ENCODE measurements at places on chromosomes 4 and X.
A peak's percentile ranks its signal among the peaks of the same experiment; 100 is the strongest.

- peak; percentile 75 for DNase-seq
These were observed 25.5 kb downstream of the GPRASP3 start for GRCh38 chrX:102745857-102746584.

GRCh38 chrX:40749681-40750494, 14.5 kb upstream of the MED14 start:
- DNase-seq, result no peak

GRCh38 chr4:24840826-24841543, 45.6 kb downstream of the SOD3 start:
- DNase-seq, result no peak

DNA sequence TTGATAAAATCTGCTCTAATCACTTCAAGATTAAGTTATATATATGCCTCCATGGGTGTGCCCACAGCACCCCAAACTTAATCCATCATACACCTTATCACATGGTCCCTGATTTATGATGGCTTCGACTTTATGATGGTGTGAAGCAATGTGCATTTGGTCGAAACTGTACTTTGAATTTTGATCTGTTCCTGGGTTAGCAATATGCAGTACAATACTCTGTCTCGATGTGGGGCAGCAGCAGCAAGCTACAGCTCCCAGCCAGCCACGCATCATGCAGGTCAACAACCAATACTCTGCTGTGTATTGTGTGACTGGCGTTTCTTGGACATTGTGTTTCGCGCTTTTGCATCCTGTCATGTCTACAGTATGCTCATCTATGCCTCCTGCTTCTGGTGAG, 62.6 kb downstream of the MCUB start:
- no peak for DNase-seq

GRCh38 chrX:136251041-136251991, at the start of gene MAP7D3:
Gene MAP7D3, minus strand, starts transcription at chrX:136251400. Its CDS starts 42 bp downstream, at chrX:136251358.
- peak; percentile 91 for DNase-seq

DNA sequence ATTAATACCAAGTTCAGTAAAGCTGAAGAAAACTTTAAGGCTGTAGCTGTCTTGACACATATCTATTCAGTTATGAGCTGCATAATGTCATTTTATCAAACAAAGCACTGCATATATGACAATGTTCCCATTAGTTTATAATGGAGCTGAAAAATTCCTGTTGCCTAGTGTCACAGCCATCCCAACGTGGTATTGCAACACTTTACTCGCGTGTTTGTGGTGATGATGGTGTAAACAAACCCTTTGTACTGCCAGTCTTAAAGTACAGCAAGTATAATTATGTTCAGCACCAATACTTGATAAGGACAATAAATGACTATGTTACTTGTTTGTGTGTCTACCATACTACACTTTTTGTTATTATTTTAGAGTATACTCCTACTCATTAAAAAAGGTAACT, 1415.6 kb upstream of the PCDH7 start:
- no peak for DNase-seq

- no peak for DNase-seq
These were observed 109.8 kb upstream of the PCDH7 start for GRCh38 chr4:30610361-30610760.

GRCh38 chr4:84915396-84915780, 51.1 kb downstream of the WDFY3 start:
- DNase-seq, result no peak

GRCh38 chrX:150038315-150038714, 100.0 kb upstream of the EOLA2 start:
- DNase-seq, result no peak

DNA sequence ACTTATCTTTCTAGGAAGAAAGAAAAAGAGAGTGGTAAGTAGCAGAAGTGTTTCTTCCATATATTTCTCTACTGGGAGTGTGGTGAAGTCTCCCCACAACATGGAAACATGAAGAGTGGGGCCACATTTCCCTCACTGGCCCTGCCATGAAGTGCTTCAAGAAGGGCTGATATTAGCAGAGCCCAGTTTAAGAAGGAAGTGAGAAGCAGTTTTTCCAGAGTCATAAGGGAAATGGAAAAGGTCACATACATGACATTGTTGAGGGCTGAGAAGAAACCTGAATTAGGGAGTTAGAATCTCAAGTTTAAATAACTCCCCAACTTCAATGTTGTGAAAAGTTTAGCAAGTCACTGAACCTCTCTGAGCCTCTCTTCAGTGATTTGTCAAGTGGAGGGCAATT, 171.9 kb upstream of the RBPJ start:
- no peak for DNase-seq

GRCh38 chr4:117326091-117326490, 240.7 kb upstream of the TRAM1L1 start:
- DNase-seq, result no peak

DNA sequence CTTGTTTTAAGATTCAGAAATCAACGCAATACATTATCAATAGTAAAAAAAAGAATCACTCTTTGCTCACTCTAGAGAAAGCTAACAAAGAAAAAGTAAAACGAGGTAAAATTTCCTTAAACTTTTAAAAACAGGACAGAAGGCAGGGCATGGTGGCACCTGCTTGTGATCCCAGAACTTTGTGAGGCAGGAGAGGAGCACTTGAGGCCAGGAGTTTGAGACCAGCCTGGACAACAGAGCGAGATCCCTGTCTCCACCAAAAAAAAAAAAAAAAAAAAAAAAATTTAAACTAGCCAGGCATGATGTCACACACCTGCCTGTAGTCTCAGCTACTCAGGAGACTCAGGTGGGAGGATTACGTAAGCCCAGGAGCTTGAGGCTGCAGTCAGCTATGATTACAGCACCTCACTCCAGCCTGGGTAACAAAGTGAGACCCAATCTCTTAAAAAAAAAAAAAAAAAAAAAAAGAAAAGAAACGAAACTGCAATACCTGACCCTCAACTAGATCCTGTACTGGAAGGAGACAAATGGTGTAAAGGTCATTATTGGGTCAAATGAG, 3.5 kb downstream of the CCNI start:
- no peak for DNase-seq

- no peak for DNase-seq
These were observed 67.1 kb upstream of the ZNF518B start for GRCh38 chr4:10524196-10524833.

GRCh38 chrX:150972450-150972849, 10.7 kb upstream of the HMGB3 start:
- DNase-seq, result no peak

DNA sequence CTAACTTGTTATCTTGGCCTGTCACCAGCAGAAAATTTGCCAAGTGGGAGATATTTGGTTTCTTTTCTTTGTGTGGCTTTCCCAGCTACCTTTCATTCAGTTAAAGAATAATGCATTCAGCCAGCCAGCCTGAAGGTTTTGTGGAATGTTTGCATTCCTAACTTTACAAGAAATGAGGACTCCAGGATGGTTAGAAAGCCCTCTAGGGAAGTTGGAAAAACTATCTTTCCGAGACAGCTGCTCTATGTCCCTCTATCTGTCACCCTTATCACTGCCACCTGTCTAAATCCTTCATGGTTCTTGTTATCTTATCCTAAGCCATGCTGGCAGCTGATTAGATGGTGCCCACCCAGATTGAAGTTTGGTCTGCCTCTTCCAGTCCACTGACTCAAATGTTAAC, 384.2 kb downstream of the SH3BGRL start:
- no peak for DNase-seq

DNA sequence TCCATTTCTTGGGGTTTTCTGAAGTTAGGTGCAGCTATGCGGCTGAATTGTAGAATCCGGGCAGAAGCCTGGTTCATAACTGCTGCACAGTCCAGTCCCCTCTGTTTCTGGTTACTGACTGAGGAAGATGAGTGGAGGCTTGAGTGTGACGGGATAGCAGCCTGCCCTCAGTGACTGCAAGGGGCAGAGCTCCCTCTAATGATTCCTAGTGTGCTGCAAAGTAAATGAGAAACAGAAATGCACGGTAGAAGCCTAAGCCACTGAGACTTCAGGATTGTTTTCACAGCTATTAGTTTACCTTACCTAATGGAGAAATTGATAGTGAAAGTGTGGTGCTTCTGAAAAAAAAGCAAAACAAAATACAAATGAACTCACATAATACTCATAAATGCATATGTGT, 189.2 kb downstream of the GPM6A start:
- no peak for DNase-seq

- DNase-seq, result no peak
These were observed 1614.4 kb downstream of the PCDH19 start for GRCh38 chrX:98795636-98796035.

GRCh38 chrX:149506349-149506748, 1.2 kb upstream of the IDS start:
- no peak for DNase-seq

DNA sequence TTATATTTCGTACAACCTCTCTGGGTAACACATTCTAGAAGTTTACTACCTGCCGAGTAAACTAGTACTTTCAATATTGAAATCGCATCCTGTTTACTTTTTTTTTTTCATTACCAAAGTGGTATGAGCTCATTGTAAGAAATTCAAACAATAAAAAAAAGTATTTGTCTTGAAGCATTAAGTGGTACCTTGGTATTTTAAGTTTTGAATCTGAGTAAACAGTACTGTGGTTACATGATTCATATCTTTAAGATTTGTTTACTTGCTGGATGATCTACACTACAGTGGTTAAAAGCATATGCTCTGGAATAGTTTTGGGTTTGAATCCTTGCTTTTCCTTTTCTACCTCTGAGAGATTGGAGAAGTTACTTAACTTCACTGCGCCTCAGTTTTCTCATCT, 3.8 kb upstream of the MMGT1 start:
- no peak for DNase-seq

DNA sequence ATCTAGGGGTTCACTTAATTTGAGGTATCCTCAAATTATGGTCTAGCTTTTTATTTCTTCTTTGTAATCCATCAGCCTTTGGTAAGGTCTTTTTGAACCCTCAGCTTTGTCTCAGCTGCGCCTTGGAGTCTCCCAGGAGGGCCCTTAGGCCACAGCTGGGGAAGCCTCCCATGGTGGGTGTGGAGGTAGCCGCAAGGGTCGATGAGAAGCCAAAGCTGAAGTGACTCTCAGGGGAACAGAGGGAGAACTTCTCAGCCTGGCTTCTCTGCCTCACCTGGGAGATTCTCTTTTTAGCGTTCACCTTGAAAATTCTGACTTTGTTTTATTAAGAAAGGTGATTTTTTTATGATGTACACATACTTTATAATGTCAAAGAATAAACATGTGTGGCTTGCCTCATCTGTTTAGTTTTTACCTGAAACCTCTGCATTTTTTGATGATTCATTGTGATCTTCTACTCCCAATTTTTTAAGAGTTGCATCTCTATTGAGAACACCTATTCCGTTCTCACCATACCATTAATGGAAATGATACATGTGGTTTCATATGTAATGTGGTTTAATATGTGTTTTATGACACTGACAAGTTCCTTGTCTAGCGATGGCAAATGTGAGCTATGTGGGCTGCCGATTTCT, 25.6 kb upstream of the SLC25A4 start:
- DNase-seq, result no peak

DNA sequence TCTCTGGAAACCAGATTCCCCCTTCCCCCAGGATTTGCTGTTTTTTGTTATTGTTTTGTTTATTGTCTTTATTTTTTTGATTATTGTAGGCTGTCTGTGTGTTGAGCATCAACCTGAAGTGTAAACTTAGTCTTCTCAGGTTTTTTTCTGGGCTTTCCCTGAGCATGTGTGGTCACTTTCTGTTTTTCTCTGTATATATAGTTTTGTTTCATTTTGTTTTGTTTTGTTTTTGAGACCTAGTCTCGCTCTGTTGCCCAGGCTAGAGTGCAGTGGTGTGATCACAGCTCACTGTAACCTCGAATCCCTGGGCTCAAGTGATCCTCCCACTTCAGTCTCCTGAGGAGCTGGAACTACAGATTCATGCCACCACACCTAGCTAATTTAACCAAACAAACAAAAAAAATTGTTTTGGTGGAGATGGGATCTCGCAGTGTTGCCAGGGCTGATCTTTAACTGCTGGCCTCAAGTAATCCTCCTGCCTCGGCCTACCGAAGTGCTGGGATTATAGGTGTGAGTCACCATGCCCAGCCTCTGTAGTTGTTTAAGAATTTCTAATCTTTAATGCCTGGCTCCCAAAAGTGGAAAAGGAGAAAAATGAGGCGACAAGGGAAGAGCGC, 9.1 kb downstream of the IL13RA1 start:
- DNase-seq, result no peak

DNA sequence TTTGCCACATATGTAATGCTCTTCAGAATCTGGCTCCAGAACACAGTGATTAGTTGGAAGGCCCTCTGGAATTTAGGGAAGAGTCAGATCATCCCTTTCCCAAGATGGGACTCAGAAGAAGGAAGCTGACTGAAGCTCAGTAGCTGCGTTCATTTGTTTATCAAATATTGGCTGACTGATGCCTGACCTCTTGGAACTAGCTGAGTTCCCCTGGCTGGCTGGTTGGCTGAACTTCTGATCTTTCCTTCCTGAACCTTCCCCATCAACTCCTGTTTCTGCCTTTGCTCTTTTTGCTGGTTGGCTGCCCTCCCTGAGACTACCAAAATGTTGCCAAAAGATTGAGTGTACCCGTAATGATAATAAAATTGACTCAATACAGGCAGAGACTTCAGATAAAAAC, 866.5 kb upstream of the INTU start:
- no peak for DNase-seq

DNA sequence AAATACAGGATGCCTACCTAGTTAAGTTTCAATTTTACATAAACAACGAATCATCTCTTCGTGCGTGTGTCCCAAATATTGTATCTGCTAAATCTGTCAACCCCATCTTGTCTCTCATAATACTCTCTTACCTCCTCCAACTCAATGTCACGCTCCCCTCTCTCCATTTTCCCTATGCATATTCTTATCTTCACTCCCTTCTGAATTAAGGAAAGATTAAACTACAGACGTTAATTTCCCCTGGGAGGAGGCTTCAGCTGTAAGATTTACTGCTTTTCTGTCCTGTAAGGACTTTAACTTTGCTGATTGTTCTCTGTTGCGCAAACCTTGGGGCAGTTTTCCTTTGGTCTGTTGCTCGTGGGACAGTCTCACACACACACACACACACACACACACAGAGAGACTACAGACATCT, 455 bp upstream of the ABCB7 start:
- peak; percentile 26 for DNase-seq

DNA sequence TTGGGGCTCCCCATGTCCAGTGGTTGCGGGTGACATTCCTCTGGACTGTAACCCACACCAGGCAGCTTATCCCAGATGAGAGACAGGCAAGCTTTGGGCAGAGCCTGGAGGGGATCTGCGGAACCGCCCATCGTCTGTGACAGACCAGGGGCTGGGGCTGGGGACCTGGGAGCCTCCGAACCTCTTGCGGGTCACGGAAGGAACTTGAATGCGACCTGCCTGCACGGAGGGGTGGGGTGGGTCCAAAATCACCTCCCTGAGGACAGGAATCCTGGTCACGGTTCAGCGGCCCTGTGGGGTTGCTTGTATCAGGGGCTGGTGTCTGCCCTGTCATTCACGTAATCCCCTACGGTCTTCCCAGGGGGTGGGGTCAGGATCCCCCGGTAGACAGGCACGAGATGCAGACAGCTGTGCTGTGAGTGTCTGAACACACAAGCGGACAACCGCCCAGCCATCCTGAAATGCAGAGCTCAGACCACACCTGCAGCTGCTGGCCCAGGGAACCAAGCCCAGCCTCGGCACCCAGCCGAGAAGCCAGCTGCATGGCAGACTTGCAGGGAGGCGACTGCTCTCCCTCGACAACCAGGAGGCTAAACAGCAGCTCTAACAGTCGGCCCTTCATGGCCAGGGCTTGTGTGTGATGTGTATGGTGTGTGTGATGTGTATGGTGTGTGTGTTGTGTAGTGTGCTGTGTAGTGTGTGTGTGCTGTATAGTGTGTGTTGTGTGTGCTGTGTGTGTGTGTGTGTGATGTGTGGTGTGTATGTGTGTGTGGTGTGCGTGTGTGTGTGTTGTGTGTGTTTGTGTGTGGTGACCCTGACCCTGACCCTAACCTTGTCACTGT, 105.9 kb upstream of the ADRA2C start:
- no peak for DNase-seq

Measured in SK-N-SH (cell line).